Stimulated activated CD8-positive, alpha-beta memory T cell treated with anti-CD3 and anti-CD28 coated beads, Interleukin-15, amount 100 ng/mL, for 48 hours (primary cell): ENCODE measurements at places on chromosomes 4 and X.

DNA sequence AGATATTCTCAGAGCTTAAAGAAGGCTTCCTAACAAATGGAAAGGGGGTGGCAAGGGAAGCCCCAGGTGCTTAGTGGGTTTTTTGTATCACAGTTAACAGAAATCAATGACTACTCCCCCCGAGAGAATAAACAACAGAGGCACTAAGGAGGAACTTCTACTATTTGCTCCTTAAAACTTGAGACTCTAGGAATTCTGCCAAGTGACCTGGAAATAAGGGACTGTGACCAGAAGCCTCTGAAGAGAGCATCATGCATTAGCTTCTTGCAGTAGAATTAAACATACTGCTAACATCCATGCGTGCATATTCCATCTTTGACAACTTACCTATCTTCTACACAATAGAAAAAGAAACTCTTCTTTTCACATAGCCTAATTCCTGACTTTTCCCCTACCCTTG lies 86.8 kb downstream of the CAMK2D start:
- DNase-seq: no peak

DNA sequence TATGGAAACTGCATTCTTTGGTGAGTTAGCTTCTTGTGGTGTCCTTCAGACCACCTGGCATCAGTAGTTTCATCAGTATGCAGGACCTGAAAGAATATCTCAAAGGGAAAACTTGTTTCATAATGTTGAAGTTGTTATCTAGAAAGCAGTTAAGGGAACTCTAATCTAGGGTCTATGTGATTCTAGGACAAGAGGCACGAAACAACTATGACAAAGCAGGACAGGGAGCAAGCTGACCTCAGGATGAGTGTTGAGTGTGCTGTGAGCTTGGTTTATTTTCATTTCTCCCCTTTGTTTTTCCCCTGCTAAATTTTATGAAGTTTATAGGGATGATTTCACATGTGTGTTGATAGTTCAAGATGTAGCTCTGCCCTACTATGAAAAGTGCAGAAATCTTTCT lies 65.7 kb downstream of the MXRA5 start:
- DNase-seq: no peak

DNA sequence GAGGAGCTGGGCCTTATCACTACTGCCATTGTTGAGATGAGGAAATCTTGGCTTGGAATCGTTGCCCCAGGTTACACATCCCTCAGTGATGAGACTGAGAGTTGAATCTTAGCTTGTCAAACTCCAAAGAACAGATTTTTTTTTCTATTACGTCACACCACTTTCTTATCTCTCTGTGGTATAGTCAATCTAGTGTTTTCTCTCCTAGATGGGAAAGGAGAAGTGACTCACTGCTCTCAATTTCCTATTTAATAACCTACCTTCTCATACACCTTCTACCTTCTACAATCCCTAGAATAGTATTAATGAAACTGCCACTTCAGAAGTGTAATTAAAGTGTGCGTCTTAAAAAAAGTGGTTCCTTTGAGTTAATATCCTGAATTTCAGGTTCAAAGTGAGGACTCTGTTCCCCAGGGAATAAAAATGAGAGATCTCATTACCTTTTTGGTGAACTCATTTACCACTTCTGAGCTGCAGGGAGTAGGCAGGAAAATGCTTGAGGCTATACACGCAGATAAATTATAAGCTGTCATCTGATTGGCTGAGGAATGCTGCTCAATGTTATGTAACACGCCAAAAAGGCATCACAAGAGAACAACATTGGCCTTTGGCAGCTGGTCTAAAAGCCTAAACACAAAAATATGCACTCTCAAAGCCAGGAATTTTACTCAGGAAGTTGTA lies 59.3 kb downstream of the MAD2L1 start:
- no peak for DNase-seq

GRCh38 chr4:31234494-31234893 lies 514.3 kb downstream of the PCDH7 start:
- DNase-seq: no peak

GRCh38 chr4:155703486-155704247 lies 37.0 kb downstream of the GUCY1A1 start:
- no peak for DNase-seq

- DNase-seq: no peak
Measured at GRCh38 chrX:10831716-10832502, 211.5 kb upstream of the MID1 start.
